Activated T-helper 1 cell treated with anti-CD3 and anti-CD28 coated beads, Interleukin-2, amount 50 U/mL, for 16 hours (primary cell): ENCODE measurements at places on chromosomes 12 and 14.

DNA sequence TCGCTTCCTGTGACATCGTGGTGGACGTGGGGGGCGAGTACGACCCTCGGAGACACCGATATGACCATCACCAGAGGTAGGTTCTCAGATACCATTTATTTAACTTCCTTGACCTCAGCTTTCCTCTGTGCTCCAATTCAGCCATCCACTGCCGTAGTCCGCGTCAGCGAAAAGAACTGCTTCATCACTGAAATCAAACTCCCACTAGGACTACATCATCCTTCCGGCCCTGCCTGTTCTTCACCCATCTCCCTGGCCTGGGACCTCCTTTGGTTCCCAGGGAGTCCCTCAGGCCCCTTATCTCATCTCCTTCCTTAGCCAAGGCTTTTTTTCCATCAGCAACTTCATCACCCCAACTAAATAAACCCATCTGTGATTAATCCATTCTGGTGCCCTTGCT lies 692 bp downstream of the MYG1 start:
- DNase-seq = no peak

GRCh38 chr12:6532927-6533652 lies 1.2 kb upstream of the GAPDH start:
- no peak for DNase-seq

DNA sequence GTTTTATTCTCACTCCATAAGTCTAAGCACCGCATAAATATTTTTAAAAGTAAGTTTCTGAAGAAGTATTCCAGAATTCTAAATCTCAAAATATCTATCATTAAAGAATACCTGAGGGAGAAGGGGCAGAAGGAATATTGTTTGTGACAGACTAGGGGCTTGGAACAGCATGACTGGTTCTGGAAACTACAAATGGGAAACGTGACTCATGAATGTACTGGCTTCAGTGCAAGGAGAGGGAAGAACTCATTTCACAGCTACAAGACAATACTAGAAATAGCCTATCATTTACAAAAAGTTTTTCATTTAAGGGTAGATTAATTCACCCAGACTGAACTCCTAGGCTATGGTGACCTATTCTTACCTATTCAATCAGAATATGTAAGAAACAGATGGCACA lies 121.3 kb downstream of the SLC25A21 start:
- no peak for DNase-seq

DNA sequence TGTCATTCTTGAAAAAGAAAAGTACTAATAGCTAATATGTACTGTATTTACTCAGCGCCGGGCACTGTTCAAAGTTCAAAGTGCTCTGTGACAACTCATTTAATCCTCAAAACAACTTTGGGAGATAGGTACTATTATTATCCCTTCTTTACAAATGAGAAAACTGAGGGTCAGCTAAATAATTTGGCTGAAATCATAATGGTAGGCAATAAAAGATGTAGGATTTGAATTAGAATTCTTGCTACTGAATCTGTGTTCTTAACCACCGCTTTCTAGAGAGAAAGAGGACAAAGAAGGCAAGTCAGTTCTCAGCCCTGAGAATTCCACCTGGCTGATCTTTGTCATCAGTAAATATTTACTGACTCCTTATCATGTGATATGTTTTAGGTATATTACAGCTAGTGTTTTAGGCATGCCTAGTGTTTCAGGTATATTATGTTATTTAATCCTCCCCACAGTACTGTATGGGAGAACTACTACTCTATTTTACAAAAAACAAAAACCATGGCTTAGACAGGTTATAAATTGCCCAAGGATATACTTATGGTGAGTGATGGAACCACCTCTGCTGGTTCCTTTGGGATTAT lies 205.7 kb upstream of the GZMB start:
- DNase-seq = no peak

GRCh38 chr14:98219638-98220037 lies 1052.4 kb downstream of the BCL11B start:
- DNase-seq = no peak
